NCI-H187 treated with DMSO at 0.1 percent for 48 hours (cell line): ENCODE measurements at places on chromosomes 13 and 19.

DNA sequence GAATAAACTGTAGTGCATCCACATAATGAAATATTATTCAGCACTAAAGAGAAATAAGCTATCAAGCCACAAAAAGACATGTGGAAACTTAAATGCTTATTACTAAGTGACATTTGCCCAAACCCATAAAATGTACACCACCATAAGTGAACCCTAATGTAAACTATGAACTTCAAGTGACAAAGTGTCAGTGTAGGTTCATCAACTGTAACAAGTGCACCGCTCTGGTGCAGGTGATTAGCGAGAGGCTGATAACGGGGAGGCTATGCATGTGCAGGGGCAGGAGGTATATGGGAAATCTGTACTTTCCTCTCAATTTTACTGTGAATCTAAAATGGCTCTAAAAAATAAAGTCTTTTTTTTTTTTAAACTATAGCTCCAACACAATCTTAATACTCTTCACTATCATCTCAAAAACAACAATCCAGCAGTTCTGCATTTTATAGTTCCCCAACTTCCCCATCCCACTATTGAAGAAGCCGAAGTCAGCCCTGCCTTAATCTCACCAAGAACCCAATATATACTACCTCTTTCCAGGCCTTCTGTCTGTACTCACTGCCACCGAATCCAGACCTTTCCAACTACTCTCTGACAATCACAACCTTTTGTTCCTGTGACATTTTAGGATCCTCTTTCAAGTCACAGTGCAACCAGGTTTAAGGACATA, 22.6 kb downstream of the ELF1 start:
- no peak for DNase-seq

DNA sequence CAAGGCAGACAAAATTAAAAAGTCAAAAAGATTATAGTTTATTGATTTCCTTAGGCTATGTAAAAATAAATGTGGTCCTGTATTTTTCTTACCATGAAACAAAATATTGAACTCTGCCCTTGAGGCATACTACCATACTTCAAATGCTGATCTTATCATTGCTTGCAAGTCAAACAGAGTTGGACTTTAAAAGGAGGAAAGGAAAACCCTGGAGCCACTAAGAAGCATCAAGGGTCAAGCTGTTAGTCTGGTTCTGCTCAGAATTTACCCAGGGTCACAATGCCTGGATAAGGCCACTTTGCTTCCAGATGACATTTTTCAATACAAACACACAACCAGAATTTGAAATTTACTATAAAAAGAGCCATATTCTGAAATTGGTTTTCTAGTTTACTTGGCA, 2.2 kb upstream of the FREM2 start:
- DNase-seq = no peak

DNA sequence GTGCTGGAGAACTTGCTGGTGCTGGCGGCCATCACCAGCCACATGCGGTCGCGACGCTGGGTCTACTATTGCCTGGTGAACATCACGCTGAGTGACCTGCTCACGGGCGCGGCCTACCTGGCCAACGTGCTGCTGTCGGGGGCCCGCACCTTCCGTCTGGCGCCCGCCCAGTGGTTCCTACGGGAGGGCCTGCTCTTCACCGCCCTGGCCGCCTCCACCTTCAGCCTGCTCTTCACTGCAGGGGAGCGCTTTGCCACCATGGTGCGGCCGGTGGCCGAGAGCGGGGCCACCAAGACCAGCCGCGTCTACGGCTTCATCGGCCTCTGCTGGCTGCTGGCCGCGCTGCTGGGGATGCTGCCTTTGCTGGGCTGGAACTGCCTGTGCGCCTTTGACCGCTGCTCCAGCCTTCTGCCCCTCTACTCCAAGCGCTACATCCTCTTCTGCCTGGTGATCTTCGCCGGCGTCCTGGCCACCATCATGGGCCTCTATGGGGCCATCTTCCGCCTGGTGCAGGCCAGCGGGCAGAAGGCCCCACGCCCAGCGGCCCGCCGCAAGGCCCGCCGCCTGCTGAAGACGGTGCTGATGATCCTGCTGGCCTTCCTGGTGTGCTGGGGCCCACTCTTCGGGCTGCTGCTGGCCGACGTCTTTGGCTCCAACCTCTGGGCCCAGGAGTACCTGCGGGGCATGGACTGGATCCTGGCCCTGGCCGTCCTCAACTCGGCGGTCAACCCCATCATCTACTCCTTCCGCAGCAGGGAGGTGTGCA, 587 bp downstream of the S1PR4 start:
- DNase-seq = no peak

GRCh38 chr19:53881482-53882390, at the start of gene PRKCG:
Gene PRKCG (plus strand): TSS chr19:53882197. CDS start chr19:53882495, 298 bp downstream.
- DNase-seq = no peak

DNA sequence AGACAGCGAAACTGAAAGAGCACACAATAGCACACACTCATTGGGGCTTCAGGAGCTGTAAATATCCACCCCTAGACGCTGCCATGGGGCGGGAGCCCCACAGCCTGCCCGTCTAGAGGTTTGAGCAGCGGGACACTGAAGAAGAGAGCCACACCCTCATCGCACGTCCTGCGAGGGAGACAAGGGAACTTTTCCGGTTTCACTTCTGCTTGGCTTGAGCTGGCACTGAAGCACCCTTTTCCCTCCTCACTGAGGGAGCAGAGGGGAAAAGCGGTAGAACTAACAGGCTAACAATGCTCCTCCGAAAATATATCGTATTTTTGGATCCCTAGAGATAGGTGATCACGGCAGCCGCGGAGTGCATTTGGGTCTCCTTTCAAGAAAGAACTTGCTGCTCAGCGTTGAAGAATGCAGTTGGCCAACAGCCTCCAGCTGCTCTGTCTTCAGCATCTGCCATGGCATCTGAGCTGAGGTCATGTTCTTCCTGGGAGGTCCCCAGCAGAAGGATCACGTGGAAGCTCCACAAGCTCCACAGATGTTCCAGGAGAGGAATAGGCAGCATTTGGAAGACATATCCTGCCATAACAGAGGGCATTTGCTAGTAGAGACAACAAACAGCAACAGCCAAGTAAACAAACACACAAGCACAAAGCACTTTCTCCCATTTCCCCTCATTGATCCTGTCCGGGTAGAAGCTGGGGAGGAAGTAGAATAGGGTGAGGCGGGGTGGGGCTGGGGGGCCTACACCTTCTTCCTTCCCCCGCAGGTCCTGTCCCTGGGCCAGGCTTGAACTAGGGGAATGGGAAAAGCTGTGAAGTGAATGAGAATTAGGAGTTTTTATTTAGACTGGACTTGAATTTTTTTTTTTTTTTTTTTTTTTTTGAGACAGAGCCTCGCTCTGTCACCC, 44.8 kb upstream of the ALOX5AP start:
- no peak for DNase-seq

DNA sequence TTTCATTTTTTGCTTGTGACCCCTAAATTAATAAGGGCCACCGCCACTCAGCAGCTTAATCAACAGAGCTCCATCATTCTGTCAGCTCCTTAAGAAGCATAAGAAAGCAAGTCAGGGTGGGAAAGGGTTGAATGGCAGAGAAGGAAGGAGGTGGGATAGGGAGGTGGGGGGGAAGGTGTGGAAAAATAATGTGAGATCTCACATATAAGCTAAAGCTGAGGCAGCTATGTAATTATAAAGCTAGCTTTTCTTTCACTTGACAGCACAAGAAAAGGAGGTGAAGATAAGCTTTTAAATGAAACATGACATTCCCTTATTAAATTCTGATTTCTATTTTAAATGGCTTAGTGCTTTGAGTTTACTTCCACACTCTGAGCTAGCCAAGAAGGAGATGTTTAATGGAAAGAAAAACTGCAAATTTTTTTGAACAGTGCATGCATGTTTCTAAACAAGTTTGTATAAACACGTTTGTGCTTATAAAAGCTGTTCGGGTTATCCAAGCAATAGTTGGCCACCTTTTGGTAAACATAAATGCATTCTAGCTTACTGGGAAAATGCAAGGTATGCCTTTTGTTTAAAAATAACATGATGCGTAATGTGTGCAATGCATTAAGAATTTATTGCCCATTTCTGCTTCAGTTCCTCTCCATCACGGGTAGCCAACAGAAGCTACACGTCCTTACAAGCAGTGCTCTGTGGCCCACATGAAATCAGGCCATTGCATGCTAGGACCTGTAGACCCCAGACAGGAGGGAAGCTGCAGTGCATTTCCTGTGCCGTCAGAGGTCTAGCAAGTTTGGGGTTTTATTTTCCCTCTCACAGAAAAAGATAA, 96.2 kb downstream of the LHFPL6 start:
- no peak for DNase-seq

DNA sequence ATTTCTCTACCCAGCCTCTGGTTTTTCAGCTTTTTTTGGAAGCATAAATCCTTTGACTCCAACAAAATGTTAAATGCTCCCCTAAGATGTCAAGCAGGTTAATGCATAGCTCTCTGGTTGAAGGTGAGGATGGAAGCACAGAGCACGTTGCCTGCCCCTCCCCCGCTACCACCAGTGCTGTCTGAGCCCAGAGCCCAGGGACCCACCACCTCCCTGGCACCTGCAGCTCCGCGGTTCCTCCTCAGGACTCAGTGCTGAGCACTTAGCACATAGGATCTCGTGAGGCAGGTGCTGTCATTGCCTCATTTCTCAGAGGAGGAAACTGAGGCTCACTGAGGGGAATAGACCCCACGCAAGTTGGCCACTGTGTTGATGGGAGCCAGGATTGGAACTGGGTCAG, 48.6 kb downstream of the DPF1 start:
- DNase-seq = no peak

- no peak for DNase-seq
Observed at GRCh38 chr13:109750221-109750775, 36.1 kb downstream of the IRS2 start.

GRCh38 chr13:44768239-44768638, 192.1 kb upstream of the TSC22D1 start:
- no peak for DNase-seq

DNA sequence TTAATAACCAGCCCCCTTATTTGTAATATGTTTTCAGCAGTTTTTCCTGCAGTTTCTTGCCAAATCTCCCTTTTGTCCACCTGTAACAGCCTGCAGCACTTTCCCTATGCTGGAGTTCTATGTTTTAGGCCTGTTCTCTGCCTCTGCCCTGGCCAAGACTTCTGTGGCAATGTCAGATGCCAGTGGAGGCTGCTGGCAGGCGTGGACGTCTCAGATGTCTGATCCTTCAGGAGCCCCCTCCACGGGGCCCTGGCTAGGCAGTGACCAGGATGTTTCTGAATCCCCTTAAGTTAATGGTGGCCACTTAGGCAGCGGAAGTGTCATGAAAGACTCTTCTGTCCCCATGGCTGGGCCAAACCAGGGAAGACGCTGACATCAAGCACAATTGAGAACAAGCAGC, 40.8 kb downstream of the SIPA1L3 start:
- no peak for DNase-seq

DNA sequence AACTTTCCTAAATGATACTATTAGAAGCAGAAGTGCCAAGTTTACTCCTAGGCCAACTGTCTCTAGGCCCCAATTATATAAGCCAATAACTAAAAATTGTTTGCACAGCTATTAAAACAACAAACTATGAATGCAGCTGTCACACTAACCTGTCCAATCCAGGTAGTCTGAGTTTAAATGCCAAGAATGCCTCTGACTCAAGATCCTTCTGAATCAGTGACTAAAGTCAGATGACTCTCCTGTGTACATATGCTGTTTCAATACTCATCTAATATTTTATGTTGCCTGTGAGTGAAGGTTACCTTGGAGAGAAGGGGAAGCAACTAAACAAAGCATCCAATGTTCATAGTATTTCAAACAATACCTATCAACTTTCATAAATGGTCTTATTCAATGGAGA, 257.0 kb downstream of the ENOX1 start:
- DNase-seq = no peak

DNA sequence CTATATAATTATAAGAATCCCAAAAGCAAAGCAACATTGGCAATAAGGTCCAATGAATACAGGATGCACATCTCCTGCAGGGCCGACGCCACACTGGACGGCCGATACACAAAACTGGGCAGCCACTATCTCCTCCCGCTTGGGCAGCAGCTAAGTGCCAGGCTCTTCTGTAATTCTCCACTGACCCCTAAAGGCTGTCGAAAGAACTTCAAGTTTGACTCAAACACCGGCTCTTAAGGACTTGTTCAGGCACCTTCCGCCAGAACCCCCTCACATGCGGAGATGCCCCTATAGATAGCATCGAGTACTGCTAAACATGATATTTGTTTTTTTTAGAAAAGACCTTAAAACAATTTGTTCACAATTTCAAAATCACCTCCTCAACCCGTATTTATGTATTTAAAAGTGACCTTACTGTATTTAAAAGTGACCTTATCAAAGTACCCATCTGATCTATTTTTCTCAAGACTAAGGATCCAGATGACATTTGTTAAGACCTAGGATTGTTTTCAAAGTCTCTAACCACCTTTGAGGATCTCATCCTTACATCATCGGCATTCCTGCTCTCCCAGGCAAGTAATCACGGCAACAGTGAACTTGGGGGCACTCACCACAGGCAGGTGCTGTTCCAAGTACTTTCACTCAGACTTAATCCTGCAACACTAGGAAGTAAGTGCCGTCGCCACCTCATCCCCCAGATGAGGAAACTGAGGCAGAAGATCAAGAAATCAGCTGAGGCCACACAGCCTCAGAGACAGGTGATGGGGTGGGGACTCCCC, 77.8 kb downstream of the TUBGCP3 start:
- no peak for DNase-seq

- no peak for DNase-seq
Observed at GRCh38 chr13:32246468-32246867, 68.7 kb downstream of the ZAR1L start.

DNA sequence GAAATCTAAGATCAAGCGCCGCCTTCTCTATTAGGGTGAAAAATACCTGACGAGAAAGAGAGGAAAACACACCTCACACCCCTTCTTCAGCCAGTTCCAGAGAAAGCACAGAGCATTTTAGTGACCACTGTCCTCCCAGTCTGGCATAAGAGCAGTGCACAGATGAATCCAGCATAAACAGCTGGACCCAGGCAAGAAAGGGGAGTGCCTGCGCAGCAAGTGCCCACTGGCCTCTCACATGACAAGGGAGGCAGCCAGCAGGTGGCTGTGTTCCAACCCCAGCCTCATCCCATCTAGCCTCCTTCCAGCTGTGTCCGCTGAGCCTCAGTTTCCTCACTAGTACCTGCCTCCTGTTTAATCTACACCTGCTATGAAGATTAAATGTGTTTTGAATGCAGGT, 8.0 kb downstream of the MED26 start:
- DNase-seq = no peak

GRCh38 chr13:37616131-37616530, 17.6 kb upstream of the POSTN start:
- no peak for DNase-seq

- DNase-seq = no peak
Observed at GRCh38 chr13:42466123-42466522, 107.8 kb upstream of the TNFSF11 start.

GRCh38 chr19:36547001-36547732, 19.1 kb upstream of the ZNF260 start:
- no peak for DNase-seq
